ENCODE measurements at places on chromosomes 13 and 19.

DNA sequence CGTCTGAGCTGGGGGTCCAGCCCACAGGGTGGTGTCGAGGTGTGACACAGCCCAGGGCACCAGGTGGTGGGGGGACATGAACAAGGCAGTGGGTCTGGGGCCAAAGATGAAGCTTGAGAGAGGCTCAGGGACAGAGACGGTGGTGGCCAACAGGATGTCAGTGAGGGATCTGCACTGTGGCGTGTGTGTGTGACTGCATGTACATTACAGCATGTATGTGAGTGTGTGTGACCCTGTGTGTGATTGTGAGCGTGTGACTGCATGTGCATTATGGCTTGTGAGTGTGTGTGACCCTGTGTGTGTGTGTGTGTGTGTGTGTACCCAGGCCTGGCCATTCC lies 1.6 kb downstream of the ADAMTS10 start:
- DNase-seq: no peak

DNA sequence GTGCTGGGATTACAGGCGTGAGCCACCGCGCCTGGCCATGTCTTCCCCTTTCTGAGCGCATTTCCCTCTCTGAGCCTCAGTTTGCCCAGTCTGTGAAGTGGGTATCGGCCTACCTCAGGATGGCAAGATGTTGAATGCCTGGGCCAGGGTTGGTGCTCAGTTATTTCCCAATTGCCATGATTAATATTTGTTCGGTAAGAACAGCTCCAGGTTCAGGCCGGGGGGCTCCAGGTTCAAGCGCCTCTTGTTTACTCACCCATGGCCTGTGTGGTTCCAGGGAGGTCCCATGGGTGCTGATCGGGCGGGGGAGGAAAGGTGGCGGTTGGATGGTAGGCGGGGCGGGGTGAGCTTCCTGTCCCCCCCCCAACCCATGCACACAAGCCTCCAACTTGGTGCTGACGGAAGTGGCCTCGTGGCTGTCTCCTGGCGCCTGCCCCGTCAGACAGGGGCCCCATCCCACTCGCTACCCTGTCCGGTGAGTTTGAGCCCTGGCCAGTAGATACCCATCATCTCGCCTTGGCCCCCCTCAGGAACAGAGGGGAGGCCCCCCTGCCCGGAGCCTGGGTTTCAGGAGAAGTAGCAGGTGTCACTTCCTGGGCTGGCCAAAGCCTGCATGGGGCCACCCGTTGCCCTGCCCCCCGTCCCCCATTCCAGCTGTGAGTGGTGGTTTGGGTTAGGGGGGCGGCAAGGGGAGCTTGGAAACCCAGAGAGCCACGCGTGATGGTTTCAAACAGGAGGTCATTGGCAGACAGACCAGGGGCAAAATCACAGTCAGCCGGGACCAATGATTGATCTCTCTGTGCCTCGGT lies at the start of gene FCHO1:
Gene FCHO1 (plus strand): TSS at position 375 of the 809 bp plus-strand sequence. CDS start 3,688 bp downstream, outside the sequence.
- DNase-seq: no peak

DNA sequence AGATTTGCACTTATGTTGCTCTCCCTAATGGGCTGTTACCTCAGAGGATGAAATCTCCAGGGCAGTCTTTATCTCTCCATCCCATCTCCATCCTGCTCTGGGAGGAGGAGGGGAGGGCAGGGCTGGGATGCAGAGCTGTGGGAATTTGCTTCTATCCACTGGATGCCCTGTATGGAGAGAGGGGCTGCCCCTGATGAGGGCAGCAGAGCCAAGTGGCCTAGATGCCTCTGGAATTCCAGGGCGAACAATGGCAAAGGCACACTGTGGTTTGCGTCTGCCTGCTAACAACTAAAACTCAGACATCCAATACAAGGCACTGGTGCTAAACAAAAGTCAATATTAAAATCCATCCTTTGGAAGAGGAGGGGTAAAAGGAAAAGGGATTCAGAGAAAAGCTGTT lies 165.1 kb downstream of the COG6 start:
- no peak for DNase-seq

- no peak for DNase-seq
Observed at GRCh38 chr13:30664689-30665275, 47.1 kb downstream of the USPL1 start.

DNA sequence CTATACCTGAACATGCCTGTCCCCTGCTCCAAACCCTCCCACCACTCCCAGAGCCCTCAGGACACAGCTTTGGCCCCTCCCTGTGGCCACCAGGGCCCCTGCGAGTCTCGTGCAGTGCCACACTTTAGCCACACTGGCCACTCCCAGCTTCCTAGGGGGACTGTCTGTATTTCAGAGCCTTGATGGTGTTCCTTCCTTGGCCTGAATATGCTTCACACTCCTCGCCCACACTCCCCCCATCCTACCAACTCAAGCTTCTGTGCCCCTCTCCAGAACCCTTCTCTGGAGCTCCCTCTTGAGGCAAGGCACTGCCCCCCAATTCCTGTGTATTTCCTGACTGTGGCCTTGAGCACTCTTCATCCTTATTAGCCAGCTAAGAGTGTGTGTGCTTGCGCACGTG lies 80.2 kb downstream of the DPF1 start:
- DNase-seq: no peak

- DNase-seq: peak; percentile 22
Observed at GRCh38 chr13:35889560-35889959, 241.6 kb downstream of the DCLK1 start.

DNA sequence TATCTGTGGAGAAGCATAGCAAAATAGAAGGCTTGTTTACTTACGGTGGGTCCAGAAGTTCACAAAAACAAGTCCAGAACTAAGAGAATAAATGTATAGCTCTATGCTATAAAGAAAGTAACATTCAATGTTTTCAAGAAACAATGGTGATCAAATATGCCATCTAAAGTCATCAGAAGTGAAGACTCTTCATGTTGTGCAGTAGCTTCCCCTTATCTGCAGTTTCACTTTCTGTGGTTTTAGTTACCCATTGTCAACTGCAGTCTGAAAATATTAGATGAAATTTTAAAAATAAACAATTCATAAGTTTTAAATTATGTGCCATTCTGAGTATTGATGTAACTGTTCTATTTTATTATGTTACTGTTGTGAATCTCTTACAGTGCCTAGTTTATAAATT lies 72.5 kb downstream of the EDNRB start:
- DNase-seq: no peak

DNA sequence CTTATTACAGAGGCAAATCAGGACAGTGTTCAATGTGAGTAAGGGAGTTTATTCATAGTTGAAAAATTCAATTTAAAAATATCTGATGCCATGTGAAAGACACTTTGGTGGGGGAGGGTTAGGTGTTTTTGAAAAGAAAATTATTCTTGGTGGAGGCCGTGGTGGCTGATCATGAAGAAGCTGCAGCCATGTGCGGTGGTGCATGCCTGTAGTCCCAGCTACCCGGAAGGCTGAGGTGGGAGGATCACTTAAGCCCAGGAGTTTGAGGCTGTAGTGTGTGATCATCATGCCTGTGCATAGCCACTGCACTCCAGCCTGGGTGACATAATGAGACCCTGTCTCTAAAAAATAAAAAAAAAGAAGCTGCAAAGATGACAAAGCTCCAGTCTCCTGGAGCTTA lies 28.6 kb downstream of the WDFY2 start:
- DNase-seq: no peak

DNA sequence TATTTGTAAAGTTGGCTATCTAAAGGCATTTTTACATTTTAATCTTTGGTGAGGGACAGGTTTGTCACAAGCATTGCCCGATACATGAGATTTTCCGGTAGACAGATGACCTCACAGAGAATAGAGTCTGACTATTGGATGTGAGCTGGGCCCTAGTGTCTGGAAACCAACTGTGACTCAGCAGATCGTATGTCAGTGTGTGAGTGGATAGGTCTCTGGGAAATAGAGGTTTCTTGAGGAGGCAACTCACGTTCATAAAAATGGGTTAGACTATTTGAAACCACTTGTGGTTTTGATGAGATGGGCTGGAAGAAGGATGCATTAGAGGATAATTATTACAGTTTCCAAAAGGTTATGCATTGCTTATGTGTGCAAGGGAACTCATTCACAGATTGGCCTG lies 19.2 kb downstream of the HS6ST3 start:
- DNase-seq: no peak

GRCh38 chr19:40302224-40303011 lies 17.3 kb upstream of the AKT2 start:
- DNase-seq: no peak

- DNase-seq: no peak
Observed at GRCh38 chr13:97496511-97496910, 62.5 kb downstream of the RAP2A start.

DNA sequence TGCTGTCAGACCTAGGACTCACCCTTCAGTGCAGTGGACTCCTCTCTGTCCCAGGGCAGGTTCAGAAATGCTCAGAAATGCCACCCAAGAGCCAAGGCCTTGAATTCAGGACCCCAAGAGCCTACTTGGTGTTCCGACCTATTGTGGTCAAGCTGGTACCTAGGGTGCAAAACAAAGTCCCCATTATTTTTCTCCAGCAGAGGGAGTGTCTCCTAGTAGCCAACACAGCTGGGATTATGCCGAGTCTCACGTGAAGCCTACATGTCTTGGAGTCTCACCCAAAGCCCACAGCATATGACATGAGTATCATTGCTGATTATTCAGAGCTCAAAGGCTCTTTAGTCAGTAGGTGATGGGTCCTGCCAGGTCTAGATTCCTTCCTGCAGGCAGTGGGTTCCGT lies 671.1 kb upstream of the SPRY2 start:
- DNase-seq: no peak

DNA sequence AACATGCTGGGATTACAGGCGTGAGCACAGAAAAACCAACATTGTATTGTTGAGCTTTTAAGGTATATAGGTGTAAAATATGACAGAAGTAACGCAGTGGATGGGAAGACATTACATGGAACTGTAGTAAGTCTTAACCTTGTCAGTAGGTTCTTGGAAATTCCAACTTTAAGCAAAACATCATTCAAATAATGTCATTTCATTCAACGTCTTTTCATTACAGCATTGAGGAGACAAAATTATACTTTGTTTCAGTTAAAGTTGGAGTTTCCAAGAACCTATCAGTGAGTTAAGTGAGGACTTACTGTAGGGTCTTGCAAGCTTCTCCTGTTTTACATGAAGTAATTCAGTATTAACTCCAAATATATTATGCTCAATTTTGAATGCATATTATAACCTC lies 27.0 kb upstream of the GPR183 start:
- no peak for DNase-seq

- peak; percentile 43 for DNase-seq
Observed at GRCh38 chr19:14072535-14073260, at the start of gene MISP3. Gene MISP3, plus strand, starts transcription at chr19:14072786. Its CDS starts 524 bp downstream, at chr19:14073310.

DNA sequence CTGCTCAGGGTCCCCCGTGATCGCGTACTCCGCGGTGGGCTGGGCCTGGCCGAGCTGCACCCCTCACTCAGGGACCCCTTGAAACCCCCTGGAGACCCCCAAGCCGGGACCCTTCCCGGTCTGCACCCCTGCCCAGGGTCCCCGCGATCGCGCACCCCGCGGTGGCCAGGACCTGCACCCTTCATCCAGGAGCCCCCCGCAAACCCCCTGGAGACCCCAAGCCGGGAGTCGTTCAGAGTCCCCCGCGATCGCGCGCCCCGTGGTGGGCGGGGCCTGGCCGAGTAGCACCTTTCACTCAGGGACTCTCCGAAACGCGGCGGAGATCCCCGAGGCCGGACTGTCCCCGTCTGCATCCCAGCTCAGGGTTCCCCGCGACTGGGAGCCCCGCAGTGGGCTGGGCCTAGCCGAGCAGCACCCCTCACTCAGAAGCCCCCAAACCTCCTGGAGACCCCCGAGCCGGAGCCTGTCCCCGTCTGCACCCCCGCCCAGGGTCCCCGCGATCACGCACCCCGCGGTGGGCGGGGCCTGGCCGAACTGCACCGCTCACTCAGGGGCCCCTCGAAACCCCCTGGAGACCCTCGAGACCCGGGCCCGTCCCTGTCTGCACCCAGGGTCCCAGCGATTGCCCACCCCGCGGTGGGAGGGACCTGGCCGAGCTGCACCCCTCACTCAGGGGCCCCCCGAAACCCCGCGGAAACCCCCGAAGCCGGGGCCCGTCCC lies 748 bp downstream of the LMNB2 start:
- peak; percentile 34 for DNase-seq

DNA sequence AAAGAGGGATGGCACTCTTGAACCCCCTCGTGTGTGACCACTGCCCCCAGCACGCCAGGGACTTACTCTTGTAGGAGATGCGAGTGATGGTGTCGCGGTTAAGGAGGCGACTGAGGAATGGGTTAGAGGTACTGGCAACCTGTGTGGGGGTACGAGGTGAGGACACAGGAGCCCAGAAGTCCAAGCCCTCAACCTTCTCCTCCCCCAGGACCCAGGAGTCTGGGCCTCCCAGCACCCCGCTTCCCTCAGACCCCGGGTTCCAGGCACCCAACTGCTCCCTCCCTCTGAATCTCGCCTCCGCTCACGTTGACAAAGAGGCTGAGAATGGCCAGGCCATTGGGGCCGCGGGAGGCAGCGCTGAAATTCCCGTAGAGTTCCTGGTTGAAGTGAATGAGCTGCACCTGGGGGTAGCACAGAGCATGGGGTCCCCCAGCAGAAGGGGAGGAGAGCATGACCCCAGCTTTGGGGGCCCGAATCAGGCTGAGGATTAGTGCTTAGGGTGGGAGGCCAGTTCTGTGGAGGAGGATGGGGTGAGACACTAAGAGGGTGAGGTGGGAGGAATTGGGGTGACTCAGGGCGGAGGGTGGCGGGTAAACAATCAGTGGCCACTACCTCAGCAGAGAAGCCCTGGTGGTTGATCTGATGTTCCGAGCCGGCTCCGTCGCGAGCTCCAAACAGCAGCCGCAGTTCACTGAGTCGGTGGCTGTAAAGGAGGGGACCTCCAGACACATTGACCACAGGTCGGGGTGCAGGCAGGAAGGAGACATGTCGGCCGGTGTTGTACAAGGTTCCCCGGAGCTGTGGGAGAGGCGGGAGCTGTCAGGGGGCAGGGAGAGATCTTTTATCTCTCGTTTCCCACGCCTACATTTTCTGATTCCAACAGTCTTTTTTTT lies 2.5 kb upstream of the DBP start:
- no peak for DNase-seq

DNA sequence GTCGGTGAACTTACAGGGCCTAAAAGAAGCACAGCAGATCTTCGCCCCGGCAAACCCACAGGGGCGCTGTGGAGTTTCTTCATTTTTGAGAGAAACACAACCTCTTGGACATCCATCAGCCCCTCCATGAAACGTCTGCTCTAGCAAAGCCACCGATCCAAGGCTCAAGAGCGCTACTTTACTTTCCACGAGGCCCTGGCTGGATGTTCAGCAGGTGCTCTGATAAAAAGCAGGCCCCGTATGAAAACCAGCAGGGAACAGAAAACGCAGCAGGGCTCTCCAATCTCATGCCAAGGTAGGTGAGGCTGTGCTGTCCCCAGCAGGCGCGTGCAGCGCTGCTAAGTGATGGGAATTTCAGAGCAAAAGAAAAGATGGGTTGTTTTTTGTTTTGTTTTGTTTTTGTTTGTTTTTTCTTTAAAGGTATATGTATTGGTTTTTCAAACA lies 86.7 kb downstream of the IRS2 start:
- DNase-seq: no peak

DNA sequence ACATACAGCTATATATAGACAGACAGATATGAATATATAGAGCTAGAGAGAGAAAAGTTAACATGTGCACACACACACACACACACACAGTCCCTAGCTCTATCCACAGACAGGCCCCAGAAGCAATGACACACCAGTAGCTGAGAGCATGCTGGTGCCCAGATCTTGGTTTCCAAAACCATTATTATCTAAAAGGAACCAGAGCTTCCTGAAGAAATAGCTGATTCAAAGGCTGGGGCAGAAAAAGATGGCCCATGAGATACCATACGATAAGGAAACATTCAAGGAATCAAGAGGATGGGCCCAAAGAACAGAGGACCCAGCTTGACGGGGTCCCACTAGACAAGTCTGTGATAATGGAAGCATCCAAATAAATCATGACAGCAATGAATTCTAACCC lies 53.4 kb downstream of the ABCC4 start:
- no peak for DNase-seq

- DNase-seq: no peak
Observed at GRCh38 chr19:39525205-39525604, 7.4 kb downstream of the EID2B start.

All from EH (cell line).